ENCODE measurements at places on chromosomes 3 and 15.
A peak's percentile ranks its signal among the peaks of the same experiment; 100 is the strongest.

- DNase-seq = no peak
These were observed 21.8 kb upstream of the EDEM1 start for GRCh38 chr3:5165698-5166097.

DNA sequence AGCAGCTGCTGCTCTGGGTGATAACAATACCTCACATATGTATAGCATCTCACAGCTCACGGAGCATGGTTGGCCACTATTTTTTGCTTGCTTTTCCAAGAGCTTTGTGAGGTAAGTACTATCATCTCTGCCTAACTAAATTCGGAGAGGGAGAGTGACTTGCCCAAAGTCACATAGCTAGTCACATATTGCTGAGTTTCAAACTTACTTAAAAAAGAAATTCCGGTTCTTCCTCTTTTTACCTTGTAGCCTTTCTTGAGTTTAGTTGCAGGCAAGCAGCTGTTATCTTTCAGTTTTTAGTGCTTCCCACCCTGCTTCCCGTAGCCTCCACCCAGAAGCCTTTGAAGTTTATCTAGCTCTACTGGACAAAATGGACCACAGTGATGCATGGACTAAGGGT is 309.2 kb downstream of the PDCD6IP start:
- no peak for DNase-seq

DNA sequence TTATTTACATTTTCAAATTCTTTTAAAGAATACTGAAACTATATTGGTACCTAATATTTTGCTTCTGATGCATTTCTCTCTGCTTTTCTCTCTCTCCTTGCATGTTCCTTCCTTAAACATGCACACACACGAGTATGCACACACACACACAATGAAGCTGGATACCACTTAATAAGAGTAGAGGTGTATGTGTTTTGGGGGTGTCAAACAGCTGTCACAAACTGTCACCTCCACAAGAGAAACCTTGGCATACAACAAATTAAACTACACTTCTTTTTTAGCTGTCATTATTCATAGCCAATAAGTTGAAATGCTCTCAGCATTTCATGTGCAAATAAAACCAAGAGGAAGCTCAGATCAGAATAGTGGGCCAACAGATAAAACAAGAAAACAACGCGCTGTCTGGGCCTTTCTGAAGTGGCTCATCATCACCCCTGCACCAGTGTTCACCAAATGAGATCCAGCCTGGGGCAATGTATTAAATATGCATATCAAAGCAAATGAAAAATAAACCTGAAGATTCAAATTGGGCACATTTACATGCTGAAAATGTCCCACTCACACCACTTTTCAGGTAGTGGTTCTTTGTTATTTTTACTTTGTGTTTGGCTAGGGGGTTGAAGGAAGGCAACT is 9.7 kb downstream of the MEIS2 start:
- DNase-seq = no peak

- no peak for DNase-seq
These were observed 11.0 kb downstream of the CHRNA7 start for GRCh38 chr15:32041294-32041693.

GRCh38 chr3:15120986-15121385 is 22.0 kb upstream of the RBSN start:
- DNase-seq = no peak

- DNase-seq = no peak
These were observed 78.8 kb downstream of the ATP2B2 start for GRCh38 chr3:10426346-10427220.

DNA sequence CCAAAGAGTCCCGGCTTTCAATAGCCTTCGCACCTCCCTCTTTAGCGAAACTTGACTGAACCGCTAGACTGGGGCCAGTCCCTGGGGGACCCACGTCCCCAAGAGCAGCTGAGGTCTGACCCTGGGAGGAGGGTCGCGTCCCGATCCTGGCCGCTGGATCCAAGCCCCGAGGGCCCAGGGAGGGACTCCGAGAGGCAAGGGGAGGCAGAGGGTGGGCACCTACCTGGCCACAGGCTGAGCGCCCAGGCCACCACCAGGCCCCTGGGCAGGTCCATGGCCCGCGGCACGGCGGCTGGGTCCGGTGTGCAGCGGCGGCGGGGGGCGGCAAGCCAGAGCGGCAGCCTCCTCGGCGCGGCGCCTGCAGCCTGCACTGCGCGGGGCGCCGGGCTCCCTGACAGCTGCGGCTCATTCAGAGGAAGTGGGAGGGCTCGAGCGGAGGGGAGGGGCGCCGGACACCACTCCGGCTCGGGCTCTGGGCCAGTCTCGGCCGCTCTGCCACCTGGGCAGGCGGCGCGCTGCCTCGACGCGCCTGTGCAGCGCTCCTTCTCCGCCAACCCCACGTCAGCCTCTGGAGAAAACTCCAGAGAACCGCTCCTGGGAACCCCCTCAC is at the start of gene ITGA11:
ITGA11 (minus strand) TSS at position 372 of the 610 bp plus-strand sequence; CDS start at position 275, 97 bp downstream.
- no peak for DNase-seq

- DNase-seq = no peak
These were observed 3.2 kb downstream of the GBE1 start for GRCh38 chr3:81758275-81758674.

- DNase-seq = peak; percentile 90
These were observed at the start of gene BSN for GRCh38 chr3:49553692-49554632. Gene BSN (plus strand): TSS chr3:49554477. CDS start chr3:49554603, 126 bp downstream.
